ENCODE measurements at places on chromosomes 4 and X. TPM values are rescaled to one million over a fixed set of nuclear protein-coding genes. Genes with fewer than 3 reads are reported as not detected.

Gene JAKMIP1
- 3.1 TPM for total RNA-seq

Gene MED14
- 51.0 TPM for total RNA-seq

GRCh38 chr4:26418850-26419249 lies 71.4 kb downstream of the CCKAR start:
- peaks cover 39% of the 10 kb centered on the region for H3K36me3 ChIP-seq
- H3K4me1 ChIP-seq = no peaks in the 10 kb centered on the region
- no peak for DNase-seq
- H3K4me3 ChIP-seq = no peak overlapping the region
- H3K27me3 ChIP-seq = no peaks in the 10 kb centered on the region

GRCh38 chrX:85017721-85018120 lies 14.0 kb downstream of the APOOL start:
- peaks cover 6% of the 10 kb centered on the region for H3K4me1 ChIP-seq
- no peak for DNase-seq
- H3K4me3 ChIP-seq = no peak overlapping the region
- no peaks in the 10 kb centered on the region for H3K27me3 ChIP-seq

DNA sequence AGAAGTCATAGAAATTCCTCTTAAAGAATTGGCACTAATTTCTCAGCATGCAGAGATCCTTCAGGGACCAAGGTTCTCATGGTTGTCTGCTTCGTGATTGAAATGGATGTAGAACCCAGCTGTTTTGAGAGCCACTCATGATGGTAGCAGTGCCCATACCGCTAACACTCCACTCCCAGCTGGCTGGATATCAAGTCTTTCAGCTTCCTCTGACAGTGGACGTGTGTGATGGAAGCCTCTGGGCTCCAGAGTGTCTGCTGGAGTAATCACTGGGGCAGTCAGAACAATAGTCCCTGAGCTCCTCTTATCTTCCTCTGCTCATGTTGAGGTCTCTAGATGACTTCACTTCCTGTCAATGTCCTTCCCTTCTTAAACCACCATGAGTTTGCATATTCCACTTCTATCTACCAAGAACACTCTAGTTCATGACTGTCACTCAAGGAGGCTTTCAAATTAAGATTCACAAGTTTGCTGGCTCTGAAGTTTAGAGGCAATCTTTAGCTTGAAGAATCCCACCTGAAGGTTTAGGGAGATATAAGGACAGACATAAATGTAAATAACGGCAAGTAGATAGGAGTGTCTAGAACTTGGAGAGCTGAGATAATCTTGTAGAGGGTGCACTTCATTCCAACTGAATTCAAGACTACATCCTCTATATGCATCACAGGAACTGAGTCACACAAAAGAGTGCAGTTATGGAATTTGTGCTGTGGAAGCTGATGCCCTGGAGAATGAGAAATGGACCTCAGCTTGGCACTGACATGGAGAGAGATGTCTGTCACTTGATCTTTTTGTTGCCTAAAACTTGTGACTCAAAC lies 64.5 kb upstream of the WDR1 start:
- peak overlapping the region; percentile 79 for H3K27ac ChIP-seq
- H3K36me3 ChIP-seq = peaks cover 3% of the 10 kb centered on the region
- no peaks in the 10 kb centered on the region for H3K27me3 ChIP-seq
- DNase-seq = peak; percentile 62
- H3K4me3 ChIP-seq = peak overlapping the region; percentile 26

GRCh38 chr4:176320340-176320975 lies 692 bp downstream of the SPCS3 start:
- peaks cover 34% of the 10 kb centered on the region for H3K4me1 ChIP-seq
- peak; percentile 94 for DNase-seq
- H3K27me3 ChIP-seq = no peaks in the 10 kb centered on the region
- peak overlapping the region; percentile 97 for H3K4me3 ChIP-seq
- H3K36me3 ChIP-seq = peaks cover 13% of the 10 kb centered on the region

- peaks cover 15% of the 10 kb centered on the region for H3K36me3 ChIP-seq
- peaks cover 71% of the 10 kb centered on the region for H3K4me1 ChIP-seq
- H3K27me3 ChIP-seq = no peaks in the 10 kb centered on the region
- H3K4me3 ChIP-seq = no peak overlapping the region
Observed at GRCh38 chr4:38163216-38164006, 203.2 kb downstream of the PTTG2 start.

DNA sequence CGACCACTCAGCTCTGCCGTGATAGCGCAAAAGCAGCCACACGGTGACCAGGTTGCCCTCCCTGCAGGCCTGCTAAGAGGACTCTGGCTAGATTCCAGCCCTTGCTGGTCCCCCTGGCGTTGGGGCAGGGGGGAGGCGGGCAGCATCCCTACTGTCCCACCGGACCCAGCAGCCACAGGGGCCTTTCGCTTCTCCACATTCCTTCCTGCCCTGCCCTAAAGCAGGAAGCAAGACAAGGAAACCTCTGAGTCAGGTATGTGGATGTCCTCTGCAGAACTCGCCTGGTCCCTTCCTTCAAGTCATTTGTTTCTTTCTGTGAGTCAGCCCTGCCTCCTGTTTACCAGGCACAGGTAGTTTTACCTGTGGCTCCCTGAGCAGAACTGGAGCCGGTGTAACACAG lies 60.2 kb upstream of the CLDN34 start:
- H3K36me3 ChIP-seq = no peaks in the 10 kb centered on the region
- H3K4me3 ChIP-seq = no peak overlapping the region
- no peak overlapping the region for H3K27ac ChIP-seq
- peaks cover 1% of the 10 kb centered on the region for H3K4me1 ChIP-seq
- peaks cover 12% of the 10 kb centered on the region for H3K27me3 ChIP-seq

Data from activated CD4-positive, alpha-beta T cell treated with anti-CD3 and anti-CD28 coated beads for 36 hours (primary cell).